ENCODE measurements at places on chromosomes 7 and 10. TPM values are rescaled to one million over a fixed set of nuclear protein-coding genes. Genes with fewer than 3 reads are reported as not detected.

DNA sequence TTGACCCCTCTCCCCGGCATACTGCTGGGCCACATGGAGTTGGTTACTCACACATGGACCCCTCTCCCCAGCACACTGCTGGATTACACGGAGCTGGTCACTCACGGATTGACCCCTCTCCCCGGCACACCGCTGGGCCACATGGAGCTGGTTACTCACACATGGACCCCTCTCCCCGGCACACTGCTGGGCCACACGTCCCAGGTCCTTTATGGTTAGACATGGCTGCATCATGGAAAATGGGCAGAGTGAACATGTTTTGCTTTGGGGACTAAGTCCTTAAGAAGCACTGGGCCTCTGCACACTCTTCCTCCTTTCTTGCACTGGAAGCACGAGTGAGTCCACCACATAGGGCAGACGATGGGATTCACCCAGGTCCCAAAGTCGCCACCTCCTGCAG lies 102.1 kb upstream of the SHH start:
- H3K36me3 ChIP-seq = no peaks in the 10 kb centered on the region
- H3K27me3 ChIP-seq = no peaks in the 10 kb centered on the region
- H3K4me3 ChIP-seq = no peak overlapping the region
- no peak overlapping the region for H3K27ac ChIP-seq
- H3K4me1 ChIP-seq = no peaks in the 10 kb centered on the region

Gene ZNF736
- not detected for total RNA-seq

GRCh38 chr7:55056577-55057480 lies 38.0 kb downstream of the EGFR start:
- H3K27me3 ChIP-seq = no peaks in the 10 kb centered on the region
- DNase-seq = no peak
- H3K27ac ChIP-seq = no peak overlapping the region
- no peak overlapping the region for H3K4me3 ChIP-seq
- no peaks in the 10 kb centered on the region for H3K36me3 ChIP-seq
- no peaks in the 10 kb centered on the region for H3K4me1 ChIP-seq

GRCh38 chr10:6195846-6196245 lies 6.9 kb upstream of the PFKFB3 start:
- H3K4me3 ChIP-seq = no peak overlapping the region
- H3K36me3 ChIP-seq = no peaks in the 10 kb centered on the region
- no peak for DNase-seq
- H3K27me3 ChIP-seq = peaks cover 2% of the 10 kb centered on the region
- no peak overlapping the region for H3K27ac ChIP-seq

GRCh38 chr7:23275912-23276311 lies 23.2 kb upstream of the MALSU1 start:
- no peaks in the 10 kb centered on the region for H3K36me3 ChIP-seq
- H3K27me3 ChIP-seq = no peaks in the 10 kb centered on the region
- peak; percentile 5 for DNase-seq
- no peak overlapping the region for H3K4me3 ChIP-seq
- H3K4me1 ChIP-seq = no peaks in the 10 kb centered on the region
- no peak overlapping the region for H3K27ac ChIP-seq

GRCh38 chr7:158244873-158245723 lies 342.5 kb downstream of the PTPRN2 start:
- no peak overlapping the region for H3K4me3 ChIP-seq
- no peaks in the 10 kb centered on the region for H3K36me3 ChIP-seq
- DNase-seq = no peak
- no peaks in the 10 kb centered on the region for H3K4me1 ChIP-seq
- H3K27me3 ChIP-seq = no peaks in the 10 kb centered on the region

Gene ARHGEF35
- 18.8 TPM for total RNA-seq

DNA sequence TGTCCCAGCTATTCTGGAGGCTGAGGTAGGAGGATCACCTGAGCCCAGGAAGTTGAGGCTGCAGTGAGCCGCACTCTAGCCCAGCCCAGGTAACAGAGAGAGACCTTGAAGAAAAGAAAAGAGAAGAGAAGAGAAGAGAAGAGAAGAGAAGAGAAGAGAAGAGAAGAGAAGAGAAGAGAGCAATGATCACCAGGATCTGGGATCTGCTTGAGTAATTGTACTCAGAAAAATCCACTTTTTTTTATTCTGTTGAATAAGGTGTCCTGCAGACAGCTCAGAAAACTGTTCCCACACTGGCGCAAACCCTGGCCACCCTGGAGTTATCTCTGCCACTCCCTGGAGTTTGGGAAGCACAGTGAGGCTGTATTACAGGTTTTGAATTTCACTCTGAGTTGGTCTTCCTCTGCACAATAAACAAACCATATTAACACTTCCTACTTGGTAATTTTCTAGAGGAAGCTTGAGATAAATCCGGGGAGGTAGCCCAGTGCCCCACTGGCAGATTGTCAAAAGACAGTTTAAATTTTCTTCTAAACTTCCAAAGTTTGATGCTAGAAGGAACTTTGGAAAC lies 9.6 kb upstream of the OAT start:
- H3K36me3 ChIP-seq = no peaks in the 10 kb centered on the region
- DNase-seq = no peak
- H3K4me1 ChIP-seq = no peaks in the 10 kb centered on the region
- H3K27ac ChIP-seq = no peak overlapping the region

GRCh38 chr7:26958834-26959233 lies 94.4 kb upstream of the SKAP2 start:
- H3K27ac ChIP-seq = no peak overlapping the region
- no peak for DNase-seq
- no peaks in the 10 kb centered on the region for H3K27me3 ChIP-seq
- no peaks in the 10 kb centered on the region for H3K36me3 ChIP-seq
- H3K4me1 ChIP-seq = no peaks in the 10 kb centered on the region

- H3K4me3 ChIP-seq = no peak overlapping the region
- no peaks in the 10 kb centered on the region for H3K36me3 ChIP-seq
- DNase-seq = no peak
- H3K27me3 ChIP-seq = no peaks in the 10 kb centered on the region
- no peak overlapping the region for H3K27ac ChIP-seq
Measured at GRCh38 chr10:103582331-103583123, 89.0 kb downstream of the NEURL1 start.

DNA sequence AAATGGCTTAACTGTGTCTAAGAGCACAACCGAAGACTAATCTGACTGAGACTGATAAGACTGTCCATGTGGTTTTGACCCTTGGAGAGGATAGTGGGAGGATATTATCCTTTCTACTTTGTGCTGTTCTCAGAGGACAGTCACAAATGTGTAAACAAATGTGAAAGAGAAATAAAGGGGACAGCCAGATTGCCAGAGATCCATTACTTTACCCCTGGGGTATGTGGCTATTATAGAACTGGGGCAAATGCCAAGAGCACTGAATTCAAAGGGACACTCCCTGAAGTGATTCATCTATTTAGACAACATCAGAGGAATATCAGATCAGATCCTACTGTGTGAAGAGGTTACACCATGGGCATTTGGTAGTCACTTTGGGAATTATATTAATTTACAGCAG lies 154.7 kb downstream of the RNLS start:
- DNase-seq = no peak
- no peaks in the 10 kb centered on the region for H3K36me3 ChIP-seq
- H3K27me3 ChIP-seq = no peaks in the 10 kb centered on the region
- no peak overlapping the region for H3K4me3 ChIP-seq
- H3K27ac ChIP-seq = no peak overlapping the region
- no peaks in the 10 kb centered on the region for H3K4me1 ChIP-seq

- H3K27me3 ChIP-seq = no peaks in the 10 kb centered on the region
- H3K27ac ChIP-seq = no peak overlapping the region
- no peak overlapping the region for H3K4me3 ChIP-seq
Measured at GRCh38 chr10:62590306-62590705, 214.2 kb upstream of the ADO start.

- no peak overlapping the region for H3K27ac ChIP-seq
- no peak for DNase-seq
- H3K4me1 ChIP-seq = no peaks in the 10 kb centered on the region
- no peaks in the 10 kb centered on the region for H3K36me3 ChIP-seq
- no peaks in the 10 kb centered on the region for H3K27me3 ChIP-seq
- no peak overlapping the region for H3K4me3 ChIP-seq
Measured at GRCh38 chr7:44272456-44272855, 52.9 kb downstream of the CAMK2B start.

Gene DOCK1
- total RNA-seq = 72.9 TPM

Gene NPC1L1
- total RNA-seq = 2.7 TPM

Gene PNLIPRP2
- 0.79 TPM for total RNA-seq

GRCh38 chr10:120841522-120842189 lies 9.5 kb upstream of the WDR11 start:
- no peaks in the 10 kb centered on the region for H3K36me3 ChIP-seq
- H3K4me1 ChIP-seq = no peaks in the 10 kb centered on the region
- no peak overlapping the region for H3K4me3 ChIP-seq

GRCh38 chr10:31765541-31765940 lies 163.1 kb downstream of the ARHGAP12 start:
- no peaks in the 10 kb centered on the region for H3K4me1 ChIP-seq
- no peaks in the 10 kb centered on the region for H3K27me3 ChIP-seq
- no peak for DNase-seq
- peak overlapping the region; percentile 11 for H3K27ac ChIP-seq
- no peaks in the 10 kb centered on the region for H3K36me3 ChIP-seq
- no peak overlapping the region for H3K4me3 ChIP-seq

- H3K4me3 ChIP-seq = no peak overlapping the region
- H3K27me3 ChIP-seq = no peaks in the 10 kb centered on the region
- H3K36me3 ChIP-seq = no peaks in the 10 kb centered on the region
- H3K27ac ChIP-seq = no peak overlapping the region
Measured at GRCh38 chr7:85699482-85699881, 512.6 kb upstream of the SEMA3D start.

Gene SNCG
- 0.97 TPM for total RNA-seq

- H3K27me3 ChIP-seq = no peaks in the 10 kb centered on the region
- peaks cover 3% of the 10 kb centered on the region for H3K4me1 ChIP-seq
- no peak overlapping the region for H3K27ac ChIP-seq
- no peak for DNase-seq
- no peaks in the 10 kb centered on the region for H3K36me3 ChIP-seq
Measured at GRCh38 chr7:33814400-33814799, 90.9 kb upstream of the BMPER start.

DNA sequence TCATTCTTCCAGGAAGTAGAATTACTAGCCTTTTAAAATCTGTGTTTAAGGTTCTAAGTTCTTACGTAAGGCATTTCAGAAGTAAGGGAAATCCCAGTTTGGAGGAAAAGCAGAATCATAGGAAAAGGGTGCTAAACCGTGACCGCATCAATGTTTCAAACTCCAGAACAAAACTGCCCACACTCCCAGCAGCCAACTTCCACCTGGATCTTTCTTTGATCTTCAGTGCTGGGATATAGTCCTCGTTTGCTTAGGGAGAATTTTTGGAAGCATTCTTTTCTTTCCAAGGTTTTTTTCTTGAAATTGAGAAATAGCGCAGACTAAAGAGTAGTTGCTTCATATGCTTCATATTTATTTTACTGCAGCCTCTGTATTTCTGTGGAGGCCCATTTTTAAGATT lies 8.9 kb downstream of the PROSER2 start:
- no peaks in the 10 kb centered on the region for H3K27me3 ChIP-seq
- H3K4me3 ChIP-seq = no peak overlapping the region
- DNase-seq = no peak

GRCh38 chr10:71666639-71667386 lies 52.8 kb downstream of the C10orf105 start:
- no peaks in the 10 kb centered on the region for H3K4me1 ChIP-seq
- no peak for DNase-seq
- H3K27me3 ChIP-seq = no peaks in the 10 kb centered on the region
- H3K27ac ChIP-seq = peak overlapping the region; percentile 64
- no peak overlapping the region for H3K4me3 ChIP-seq

DNA sequence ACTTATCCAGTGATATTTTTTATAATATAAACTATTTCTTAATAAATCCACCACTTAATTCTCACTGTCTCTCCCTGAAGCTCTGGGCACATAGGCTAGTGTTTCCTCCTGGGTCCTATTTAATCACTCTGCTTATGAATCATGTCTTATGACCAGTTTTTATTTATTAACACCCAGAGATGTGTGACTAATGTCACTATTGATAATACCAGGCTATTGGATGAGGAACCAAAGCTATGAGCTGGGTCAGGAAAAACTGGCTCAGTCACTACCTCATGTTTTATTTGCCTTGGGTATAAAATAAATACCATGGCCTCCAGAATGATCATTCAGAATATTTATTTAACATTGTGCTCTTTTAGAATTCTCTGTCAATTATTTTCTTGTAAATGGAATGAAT lies 5.2 kb downstream of the SEMA3E start:
- no peak overlapping the region for H3K27ac ChIP-seq
- no peak for DNase-seq
- peak overlapping the region; percentile 98 for H3K4me3 ChIP-seq
- no peaks in the 10 kb centered on the region for H3K27me3 ChIP-seq

- no peaks in the 10 kb centered on the region for H3K4me1 ChIP-seq
- no peaks in the 10 kb centered on the region for H3K36me3 ChIP-seq
- H3K27ac ChIP-seq = no peak overlapping the region
- no peak overlapping the region for H3K4me3 ChIP-seq
- H3K27me3 ChIP-seq = peaks cover 9% of the 10 kb centered on the region
- DNase-seq = peak; percentile 76
Measured at GRCh38 chr7:142603870-142604448, 145.3 kb upstream of the PRSS1 start.

DNA sequence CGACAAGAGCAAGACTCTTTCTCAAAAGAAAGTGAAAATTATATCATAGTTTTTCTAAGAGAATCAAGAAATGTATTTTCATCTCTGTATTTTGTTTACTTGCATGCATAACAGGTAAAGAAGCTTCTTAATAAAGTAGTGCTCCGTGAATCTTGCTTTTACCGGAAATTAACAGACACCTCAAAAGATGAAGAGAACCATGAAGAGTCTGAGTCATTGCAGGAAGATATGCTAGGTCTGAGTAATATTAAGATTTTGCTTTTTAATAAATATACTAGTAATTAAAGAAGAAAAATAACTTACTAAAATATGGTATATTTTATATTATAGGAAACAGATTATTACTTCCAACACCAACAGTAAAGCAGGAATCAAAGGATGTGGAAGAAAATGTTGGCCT lies 39.5 kb upstream of the STOX1 start:
- no peak overlapping the region for H3K27ac ChIP-seq
- peaks cover 90% of the 10 kb centered on the region for H3K36me3 ChIP-seq
- no peak for DNase-seq
- no peaks in the 10 kb centered on the region for H3K27me3 ChIP-seq

DNA sequence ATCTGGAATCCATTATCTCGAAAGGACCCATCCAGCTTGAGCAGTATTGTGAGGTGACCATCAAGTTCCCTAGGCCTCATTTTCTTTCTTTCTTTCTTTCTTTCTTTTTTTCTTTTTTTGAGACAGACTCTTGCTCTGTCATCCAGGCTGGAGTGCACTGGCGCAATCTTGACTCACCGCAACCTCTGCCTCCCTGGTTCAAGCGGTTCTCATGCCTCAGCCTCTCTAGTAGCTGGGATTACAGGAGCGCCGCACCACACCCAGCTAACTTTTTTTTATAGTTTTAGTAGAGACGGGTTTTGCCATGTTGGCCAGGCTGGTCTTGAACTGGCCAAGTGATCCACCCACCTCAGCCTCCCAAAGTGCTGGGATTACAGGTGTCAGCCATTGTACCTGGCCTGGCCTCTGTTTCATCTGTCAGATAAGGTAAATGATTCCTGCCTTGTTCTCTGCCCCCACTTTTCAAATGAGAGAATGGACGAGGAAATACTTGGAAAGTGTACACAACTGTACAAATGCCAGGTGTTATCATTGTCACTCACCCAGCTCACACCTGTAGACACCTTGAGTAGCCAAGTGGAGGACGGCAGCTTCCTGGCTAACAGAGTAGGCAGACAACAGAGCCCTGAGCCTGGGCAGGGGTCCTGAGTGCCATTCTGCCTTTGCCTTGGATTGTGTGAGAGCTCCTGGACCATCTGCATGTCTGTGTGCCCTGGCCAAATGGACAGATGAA lies 54.1 kb downstream of the HK1 start:
- no peaks in the 10 kb centered on the region for H3K27me3 ChIP-seq
- peaks cover 6% of the 10 kb centered on the region for H3K4me1 ChIP-seq
- no peak overlapping the region for H3K27ac ChIP-seq

Measured in endodermal cell (in vitro differentiated cells).